NCI-H1092 treated with DMSO at 0.1 percent for 48 hours (cell line): ENCODE measurements at places on chromosomes 5 and 9.
A peak's percentile ranks its signal among the peaks of the same experiment; 100 is the strongest.

GRCh38 chr5:139635606-139636206 is 12.4 kb upstream of the CXXC5 start:
- peak; percentile 65 for DNase-seq

GRCh38 chr5:142201471-142201887 is 92.9 kb downstream of the NDFIP1 start:
- no peak for DNase-seq

- no peak for DNase-seq
Measured at GRCh38 chr5:94517490-94518488, 100.6 kb downstream of the KIAA0825 start.

GRCh38 chr9:124490004-124490403 is 17.2 kb downstream of the NR5A1 start:
- DNase-seq = no peak

GRCh38 chr5:160467555-160468362 is 46.1 kb downstream of the PTTG1 start:
- DNase-seq = no peak
